Activated CD4-positive, alpha-beta T cell treated with anti-CD3 and anti-CD28 coated beads, Interleukin-2, amount 50 U/mL, for 24 hours (primary cell): ENCODE measurements at places on chromosomes 12 and 14.
A peak's percentile ranks its signal among the peaks of the same experiment; 100 is the strongest.

DNA sequence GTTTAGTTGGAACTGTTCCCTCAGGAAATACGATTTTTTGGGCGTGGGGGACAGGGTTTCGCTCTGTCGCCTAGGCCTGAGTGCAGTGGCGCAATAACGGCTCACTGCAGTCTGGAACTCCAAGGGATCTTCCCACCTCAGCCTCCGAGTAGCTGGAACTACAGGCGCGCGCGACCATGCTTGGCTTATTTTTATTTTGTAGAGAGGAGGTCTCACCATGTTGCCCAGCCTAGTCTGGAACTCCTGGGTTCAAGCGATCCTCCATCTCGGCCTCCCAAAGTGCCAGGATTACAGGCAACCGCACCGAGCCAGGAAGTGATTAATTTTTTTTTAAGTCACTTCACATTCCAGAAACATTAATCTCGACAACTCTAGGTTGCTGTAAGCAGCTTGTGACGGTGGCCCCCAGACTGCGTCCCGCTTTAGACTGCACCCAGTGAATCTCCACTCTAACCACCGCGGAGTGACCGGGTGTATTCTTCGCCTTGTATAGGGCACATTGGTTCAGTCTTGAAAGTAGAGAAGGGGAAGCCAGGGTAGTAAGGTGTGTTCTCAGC, 830 bp upstream of the MIS18BP1 start:
- no peak for DNase-seq

DNA sequence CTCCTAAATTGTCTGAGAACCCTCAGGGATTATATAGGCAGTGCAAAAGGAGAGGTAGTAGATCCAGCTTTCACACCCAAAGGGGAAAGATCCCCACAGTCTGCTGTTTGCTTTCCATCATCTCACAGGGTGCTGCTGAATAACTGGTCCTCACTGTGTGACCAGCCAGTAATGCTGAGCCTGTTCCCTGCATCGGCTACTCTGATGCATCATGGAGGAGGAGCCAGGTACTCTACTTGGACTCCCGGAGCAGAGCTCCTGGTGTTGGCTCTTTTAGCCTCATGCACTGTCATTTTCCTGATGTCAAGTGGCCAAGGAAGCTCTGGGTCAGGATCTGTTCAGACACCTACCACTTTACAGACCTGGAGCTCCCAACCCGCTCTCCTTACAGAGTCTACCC, 127.4 kb upstream of the ATF1 start:
- no peak for DNase-seq

DNA sequence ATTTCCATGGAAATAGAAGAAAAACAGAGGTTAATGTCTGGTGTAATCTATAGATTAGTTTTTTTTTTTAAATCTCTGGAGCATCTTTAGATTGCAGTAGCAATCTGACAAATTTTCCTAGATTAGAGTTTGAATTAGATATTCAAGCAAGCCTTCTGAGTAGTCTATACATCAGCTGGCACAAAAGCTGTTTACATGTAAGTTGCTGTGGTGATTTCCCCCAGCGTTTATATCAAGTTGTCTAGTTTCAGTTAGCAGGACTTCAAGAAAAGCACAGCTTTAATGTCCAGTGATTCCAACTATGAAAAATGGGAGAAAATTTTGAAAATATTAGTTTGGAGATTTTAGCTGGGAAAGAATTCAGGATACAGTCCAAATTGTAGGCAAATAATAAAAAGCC, 605.0 kb upstream of the USP15 start:
- DNase-seq, result no peak

- no peak for DNase-seq
Observed at GRCh38 chr14:27886256-27886655, 880.3 kb upstream of the FOXG1 start.

- DNase-seq, result no peak
Observed at GRCh38 chr12:114439261-114439683, 33.3 kb upstream of the TBX5 start.

DNA sequence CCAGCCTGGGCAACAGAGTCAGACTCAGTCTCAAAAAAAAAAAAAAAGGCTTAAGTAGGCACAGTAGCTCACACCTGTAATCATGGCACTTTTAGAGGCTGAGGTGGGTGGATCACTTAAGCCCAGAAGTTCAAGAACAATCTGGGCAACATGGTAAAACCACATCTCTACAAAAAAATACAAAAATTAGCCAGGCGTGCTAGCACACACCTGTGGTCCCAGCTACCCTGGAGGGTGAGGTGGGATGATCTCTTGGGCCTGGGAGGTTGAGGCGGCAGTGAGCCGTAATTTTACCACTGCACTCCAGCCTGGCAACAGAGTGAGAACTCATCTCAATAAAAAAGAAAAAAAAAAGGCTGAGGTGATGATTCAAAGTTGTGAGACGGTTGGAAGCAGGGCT, 9.1 kb upstream of the RESF1 start:
- no peak for DNase-seq

GRCh38 chr14:73176685-73177084, 40.4 kb downstream of the PSEN1 start:
- no peak for DNase-seq

- no peak for DNase-seq
Observed at GRCh38 chr14:35333797-35334743, 41.9 kb downstream of the PSMA6 start.

GRCh38 chr12:75270157-75270556, 60.0 kb downstream of the CAPS2 start:
- no peak for DNase-seq

DNA sequence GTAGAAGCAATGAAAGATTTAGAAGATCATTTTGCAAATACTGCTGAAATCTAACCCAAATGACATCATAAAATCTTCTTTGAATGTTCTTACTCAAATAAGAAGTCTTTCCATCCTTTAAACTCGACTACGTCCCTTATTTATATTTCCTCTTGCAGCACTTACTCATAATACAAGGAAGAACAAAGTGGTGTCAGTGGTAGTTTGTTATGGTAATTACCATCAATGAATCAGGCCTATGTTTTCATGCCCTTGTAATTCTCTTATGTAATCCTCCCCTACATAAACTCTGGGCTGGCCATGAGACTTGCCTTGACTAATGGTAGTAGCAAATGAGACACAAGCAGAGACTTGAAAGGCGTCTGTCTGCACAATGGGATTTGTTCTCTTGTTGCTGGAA, 17.0 kb downstream of the EEA1 start:
- peak; percentile 8 for DNase-seq

DNA sequence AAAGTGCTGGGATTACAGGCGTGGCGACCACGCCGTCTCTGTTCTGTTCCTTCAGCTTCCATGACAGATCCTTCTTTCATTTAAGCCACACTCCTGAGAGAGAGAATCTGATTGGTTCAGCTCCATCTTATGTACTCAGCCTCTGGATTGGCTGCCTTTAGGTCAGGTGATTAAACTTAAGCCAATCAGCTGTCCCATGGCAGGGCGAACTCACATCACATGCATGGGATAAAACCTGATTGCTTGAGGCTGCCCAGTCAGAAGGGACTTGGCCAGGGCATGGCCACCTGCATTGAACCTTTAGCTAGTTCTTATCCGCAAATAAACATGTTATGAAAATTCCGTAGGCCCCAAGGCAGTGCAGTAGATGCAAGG, 274.2 kb downstream of the SUDS3 start:
- no peak for DNase-seq

DNA sequence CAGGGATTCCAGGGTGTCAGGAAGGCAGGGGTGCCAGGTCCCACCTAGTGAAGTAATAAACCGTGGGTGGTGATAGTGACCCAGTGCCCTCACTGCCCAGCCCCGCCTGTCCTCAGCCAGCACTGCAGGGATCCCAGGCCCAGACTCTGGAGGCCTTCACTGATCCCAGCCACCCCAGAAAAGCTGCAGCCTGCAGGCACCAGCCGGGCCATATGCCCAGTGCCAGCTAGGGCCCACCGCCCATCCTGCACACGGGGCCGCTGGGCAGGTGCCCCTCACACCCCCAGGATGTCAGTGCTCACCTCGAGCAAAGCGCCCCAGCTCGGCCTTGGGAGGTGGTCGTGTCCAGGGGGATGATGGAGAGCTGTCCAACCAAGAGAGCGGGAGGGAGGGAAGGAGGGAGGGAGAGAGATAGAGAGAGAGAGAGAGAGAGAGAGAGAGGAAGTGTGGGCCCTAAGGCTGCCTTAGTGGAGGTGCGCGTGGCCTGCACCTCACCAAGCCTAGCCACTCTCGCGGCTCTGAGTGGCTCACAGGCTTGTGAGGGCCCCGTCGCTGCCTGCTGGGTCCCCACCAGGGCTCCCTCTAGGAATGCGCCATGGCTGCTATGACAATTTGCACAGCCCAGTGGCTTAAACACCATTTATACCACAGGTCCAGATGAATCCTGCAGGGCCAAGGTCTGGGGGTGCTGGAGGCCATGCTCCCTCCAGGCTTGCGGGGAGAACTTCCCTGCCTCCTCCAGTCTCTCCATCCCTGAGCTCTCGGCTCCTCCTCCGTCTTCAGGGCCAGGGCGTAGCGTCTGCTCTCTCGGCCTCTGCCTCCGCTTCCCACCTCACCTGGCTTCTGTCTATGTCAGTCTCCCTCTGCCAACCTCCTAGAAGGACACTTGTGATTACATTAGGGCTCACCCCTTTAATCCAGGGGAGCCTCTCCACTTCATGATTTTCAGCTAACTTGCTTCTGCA, 401.0 kb downstream of the TMEM121 start:
- DNase-seq, result no peak

DNA sequence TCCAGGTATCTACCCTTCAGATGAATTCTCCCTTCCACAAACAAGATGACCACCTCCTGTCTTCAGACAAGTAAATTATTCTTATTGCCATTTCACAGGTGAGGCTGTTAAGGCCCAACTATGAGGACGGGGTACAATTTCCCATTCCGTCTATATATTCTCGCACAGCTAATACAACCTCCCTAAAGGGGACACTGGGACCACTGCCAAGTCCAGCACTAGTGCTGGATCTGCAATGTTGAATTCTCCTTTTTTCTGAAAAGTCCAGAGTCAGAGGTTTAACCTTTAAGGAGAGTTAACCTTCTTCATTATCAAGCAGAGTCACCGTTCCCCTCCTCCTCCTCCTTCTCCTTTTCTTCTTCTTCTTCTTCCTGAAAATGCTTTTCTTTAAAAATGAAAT, 130.4 kb upstream of the PARP11 start:
- no peak for DNase-seq

- no peak for DNase-seq
Observed at GRCh38 chr12:89884416-89884898, 175.8 kb upstream of the ATP2B1 start.

DNA sequence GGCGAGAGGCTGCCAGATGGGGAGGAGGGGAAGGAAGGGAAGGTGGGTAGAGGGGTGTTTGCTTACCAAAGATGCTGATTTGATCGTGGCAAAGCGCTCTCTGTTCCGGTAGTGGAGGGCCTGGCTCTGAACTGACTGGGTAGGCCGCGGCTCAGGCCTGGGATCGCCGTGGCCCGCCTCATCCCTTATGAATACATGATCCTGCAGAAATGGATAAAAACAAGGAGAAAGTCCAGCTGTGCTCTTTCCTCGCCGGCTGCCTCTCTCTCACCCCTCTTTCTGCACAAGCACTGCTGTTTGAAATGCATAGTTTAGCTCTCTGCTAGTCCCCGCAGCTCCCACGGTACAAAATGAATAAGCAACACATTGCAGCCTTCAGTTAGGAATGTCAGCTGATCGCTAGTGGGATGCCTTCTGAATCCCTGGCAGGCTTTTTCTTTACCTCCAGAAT, 53.8 kb downstream of the PEBP1 start:
- DNase-seq, result no peak

- no peak for DNase-seq
Observed at GRCh38 chr12:76020731-76021672, 10.6 kb downstream of the PHLDA1 start.

- DNase-seq, result no peak
Observed at GRCh38 chr12:93205361-93205760, 172.4 kb upstream of the NUDT4 start.

GRCh38 chr12:3456809-3457208, 34.2 kb upstream of the PRMT8 start:
- no peak for DNase-seq

GRCh38 chr12:78340406-78340805, 509.7 kb downstream of the NAV3 start:
- DNase-seq, result no peak

DNA sequence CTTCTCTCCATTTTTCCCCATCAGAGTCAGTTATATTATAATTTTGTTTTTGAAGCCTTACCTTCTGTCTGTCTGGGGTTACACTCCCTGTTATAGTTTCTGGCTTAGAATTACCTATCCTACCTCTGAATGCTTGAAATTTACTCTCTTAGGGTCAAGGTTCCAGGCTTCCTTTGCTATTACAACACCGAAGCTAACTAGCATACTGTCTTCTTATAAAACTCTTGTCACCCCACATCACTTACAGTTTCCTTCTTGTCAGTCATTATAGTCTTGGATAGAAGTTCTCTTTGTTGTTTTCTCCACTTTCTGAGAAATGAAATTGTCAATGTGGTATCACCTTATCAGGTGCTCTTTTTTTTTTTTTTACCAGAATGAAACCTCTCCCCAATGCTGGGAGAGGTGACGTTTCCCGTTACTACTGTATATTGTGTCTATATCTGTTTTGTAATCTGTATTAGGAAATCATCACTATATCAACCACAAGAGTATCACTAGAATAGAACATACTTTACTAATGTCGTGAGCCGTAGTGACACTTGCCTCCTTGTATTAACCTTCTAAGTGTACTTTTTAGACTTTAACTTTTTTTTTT, 69.2 kb upstream of the PSMA6 start:
- no peak for DNase-seq

DNA sequence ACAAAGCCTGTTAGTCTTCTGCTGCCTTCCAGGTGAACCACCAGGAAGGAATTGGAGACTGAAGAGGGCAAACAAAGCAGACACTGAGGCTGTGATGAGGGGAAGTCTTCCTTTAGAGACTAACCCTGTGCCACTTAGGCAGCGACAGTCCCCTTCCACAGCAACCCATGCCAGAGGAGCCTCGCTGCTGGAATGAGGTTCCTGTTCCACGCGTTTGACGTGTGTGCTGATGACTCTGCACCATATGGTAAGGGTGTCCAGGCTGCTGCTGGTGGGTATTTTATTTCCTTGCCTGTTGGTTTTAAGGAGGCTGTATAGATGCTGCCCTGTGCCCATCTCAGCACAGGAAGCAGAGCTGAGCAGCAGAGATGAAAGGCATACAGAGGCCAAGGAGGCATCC, 361.9 kb upstream of the FKBP4 start:
- no peak for DNase-seq

DNA sequence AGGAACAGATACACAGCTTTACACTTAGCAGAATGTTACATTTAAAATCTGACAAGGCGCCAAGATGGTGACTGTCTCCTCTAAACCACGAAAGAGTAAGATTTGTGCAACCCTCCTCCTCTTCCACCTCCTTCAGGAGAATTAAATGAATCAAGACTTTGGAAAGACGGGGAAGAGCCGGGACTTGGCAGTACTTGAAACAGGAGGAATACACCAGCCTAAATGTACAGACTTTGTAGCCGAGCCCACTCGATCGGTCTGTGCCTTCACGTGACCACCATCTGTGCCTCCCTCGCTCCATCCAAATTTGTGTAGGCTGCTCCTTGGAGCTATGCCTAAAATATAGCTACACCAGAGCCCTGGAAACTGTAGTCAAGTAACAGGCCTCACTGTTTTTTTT, 38.3 kb downstream of the SSPN start:
- no peak for DNase-seq

- DNase-seq, result no peak
Observed at GRCh38 chr12:101166866-101167265, 43.2 kb downstream of the SLC5A8 start.

GRCh38 chr14:91047174-91047753, 13.2 kb downstream of the RPS6KA5 start:
- DNase-seq, result no peak
